ENCODE measurements at places on chromosomes 7 and 10.

DNA sequence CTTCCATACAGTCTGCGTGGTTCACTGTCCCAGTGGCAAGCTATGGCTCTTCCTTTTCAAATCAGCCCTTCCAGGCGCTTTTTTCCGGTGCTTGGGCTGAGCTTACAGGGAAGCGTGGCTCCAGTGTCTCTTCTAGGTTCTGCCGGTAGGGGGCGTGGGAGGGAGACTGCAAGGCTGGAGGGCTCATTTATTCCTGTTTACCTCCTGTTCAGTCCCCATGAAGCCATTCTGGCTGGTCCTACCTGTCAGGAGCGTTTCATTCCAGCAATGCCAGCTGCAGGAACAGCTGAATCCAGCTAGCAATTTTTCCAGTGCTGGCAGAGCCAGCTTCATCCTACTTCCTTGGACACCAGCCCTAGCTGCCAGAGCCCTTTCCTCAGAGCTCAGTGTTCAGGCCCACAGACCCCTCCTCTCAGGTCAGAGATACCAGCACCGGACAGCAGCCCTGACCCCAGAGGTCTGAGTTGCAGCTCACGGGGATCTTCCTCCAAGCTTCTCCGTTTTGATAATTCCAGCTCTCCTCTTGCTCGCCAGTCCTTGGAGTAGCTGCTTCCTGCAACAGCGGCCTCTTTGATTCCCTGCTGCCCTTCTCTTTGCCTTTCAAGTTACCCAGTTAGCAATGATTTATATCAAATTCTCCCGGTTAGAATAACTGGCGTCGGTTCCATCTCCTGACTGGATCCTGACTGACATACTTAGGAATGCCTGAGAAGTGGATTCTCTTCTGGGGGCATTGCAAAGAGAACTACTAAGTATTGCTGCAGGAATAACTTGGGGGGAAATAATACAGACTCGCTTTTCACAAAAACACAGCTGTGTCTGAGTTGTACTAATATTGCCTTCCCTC lies 129.8 kb downstream of the FRMD4A start:
- DNase-seq = no peak

- DNase-seq = no peak
Observed at GRCh38 chr7:154682003-154682402, 320.9 kb downstream of the PAXIP1 start.

GRCh38 chr7:100483090-100483721 lies 521 bp upstream of the NYAP1 start:
- peak; percentile 94 for DNase-seq

- no peak for DNase-seq
Observed at GRCh38 chr7:69534461-69535041, 63.7 kb upstream of the AUTS2 start.

DNA sequence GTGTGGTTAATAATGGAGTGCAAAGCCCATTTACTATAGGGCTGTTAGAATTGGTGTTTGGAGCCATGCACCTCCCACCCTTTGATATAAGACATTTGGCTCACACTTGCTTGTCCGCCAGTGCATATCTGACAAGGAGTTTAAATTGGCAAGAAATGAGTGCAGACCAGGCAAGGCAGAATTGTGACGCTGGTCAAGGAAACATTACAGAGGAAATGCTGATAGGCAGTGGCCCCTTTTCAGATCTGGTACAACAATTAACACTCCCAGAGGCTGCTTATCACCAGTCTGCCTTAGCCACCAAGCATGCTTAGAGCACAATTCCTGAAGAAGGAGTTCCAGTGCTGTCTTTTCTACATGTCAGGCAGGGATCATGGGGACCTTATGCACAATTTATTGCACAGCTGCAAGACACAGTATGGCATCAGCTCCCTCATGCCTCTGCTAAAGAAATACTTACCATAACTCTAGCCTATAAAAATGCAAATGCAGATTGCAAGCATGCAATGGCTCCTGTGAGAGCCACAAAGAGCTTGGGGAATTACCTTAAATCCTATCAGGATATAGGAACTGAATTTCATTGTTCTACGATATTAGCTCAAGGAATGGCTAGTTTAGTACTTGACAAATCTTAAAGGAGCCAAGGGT lies 35.2 kb downstream of the OR13A1 start:
- no peak for DNase-seq

DNA sequence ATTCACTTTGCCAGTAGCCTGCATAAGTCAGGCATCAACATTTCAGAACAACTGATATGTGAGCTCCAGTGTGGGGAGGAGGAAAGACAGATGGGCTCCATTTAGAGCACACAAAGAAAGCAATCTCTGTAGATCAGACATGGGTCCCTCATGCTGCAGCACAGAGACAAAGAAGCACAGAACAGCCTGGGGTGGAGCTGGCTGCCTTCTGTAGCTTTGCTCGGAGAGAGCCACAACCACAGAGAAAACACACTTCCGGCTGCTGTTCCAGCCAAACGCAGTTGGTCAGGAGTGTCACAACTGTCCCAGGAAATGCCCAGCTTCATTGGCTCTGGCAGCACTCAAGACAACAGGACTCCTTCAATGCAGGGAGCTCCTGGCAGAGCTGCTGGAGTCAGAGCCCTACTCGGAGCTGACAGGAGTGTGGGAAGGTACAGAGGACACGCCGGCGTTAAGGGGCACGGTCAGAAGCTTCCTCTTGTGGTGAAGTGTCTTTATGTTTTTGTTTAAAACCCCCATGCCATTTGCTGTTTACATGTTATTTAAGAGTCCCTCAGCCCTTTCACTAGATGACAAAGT lies 494.4 kb downstream of the TCERG1L start:
- no peak for DNase-seq

GRCh38 chr10:106280896-106281460 lies 883.5 kb downstream of the SORCS1 start:
- DNase-seq = no peak

GRCh38 chr10:95835149-95835860 lies 72.5 kb upstream of the CC2D2B start:
- no peak for DNase-seq

GRCh38 chr7:2355705-2356008 lies 1.0 kb downstream of the EIF3B start:
- no peak for DNase-seq

DNA sequence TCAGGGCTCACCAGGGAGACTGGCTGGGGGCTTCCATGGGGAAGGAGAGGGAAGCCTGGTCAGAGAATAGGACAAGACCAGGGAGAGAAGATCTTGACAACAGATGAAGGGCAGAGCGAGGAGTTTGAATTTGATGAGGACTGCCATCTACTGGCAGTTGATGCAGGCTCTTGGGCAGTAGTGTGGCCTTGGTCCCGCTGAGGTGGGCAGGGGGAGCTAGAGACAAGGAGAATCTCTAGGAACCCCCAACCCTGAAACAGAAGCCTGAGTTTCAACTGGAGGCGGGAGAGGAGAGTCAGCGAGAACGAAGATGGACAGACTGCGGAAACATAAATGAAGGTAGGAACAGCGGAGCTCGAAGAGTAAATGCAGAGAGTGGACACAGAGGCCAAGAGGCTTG lies 81.0 kb downstream of the PPP1R3C start:
- peak; percentile 53 for DNase-seq

GRCh38 chr10:99660662-99661376 lies 1.5 kb downstream of the ENTPD7 start:
- DNase-seq = no peak

DNA sequence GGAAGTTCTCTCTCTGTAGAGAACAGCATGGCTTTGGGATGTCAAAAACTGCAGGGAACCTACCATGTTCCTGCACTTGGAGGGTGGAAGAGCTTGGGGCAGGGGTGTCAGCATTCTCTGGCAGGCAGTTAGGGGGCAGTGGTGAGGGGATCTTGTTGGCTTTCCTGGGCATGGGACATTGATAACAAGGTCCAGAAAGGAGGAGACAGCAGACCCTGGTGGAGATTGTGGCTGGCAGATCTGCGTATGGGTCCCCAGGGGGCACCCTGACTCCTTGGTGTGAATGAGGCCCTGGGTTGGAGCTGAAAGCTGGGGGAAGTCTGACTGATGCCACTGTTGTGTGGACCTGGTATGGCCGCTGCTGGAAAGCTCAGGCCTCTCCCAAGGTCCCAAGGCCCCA lies 22.9 kb upstream of the CAMK2B start:
- DNase-seq = peak; percentile 51

DNA sequence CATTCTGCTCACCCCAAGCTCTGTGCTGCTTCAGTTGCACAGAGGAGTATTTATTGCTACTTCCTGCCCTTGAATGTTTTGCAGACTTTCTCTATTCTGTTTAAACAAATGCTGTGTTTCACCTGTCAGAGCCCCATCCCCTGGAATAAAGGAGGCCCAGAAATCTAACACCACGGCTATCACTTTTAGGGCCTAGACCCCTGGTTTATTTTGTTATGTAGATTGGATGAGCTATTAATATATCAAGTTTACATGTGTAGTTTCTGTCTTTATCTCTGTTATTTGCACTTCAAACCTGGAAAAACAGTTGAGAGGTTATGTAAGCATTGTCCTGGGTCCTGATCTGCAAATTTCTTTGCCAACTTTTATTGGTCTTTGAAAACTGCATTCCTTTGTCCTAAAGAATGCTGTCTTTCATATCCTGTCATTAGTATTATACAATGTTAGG lies 630.1 kb downstream of the PARD3 start:
- DNase-seq = no peak

DNA sequence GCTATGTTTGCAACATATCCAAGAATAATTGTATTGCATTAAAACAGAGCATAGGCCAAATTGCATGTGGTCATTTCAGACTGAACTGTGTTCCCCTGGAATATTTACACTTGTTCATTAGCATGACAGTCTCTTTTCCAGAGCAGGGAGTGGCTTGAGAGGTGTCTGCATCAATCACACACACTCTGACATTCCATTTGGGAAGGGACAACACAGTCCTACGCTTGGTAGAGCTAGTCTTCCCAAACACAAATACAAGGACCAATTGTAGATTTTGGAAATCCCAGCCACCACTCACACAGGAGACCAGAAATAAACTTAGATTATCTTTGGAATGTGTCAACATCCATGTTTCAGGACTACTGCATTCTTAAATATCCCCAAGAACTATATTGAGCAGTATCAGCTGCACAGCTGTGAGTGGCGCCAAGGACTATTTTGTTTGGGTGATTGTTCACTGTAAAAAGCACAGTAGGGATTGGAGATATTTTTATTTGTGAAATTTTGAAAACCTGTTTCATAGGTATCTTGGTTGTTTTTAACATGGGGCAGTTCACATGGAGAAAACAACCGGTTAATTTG lies 93.6 kb upstream of the PRR15 start:
- no peak for DNase-seq

DNA sequence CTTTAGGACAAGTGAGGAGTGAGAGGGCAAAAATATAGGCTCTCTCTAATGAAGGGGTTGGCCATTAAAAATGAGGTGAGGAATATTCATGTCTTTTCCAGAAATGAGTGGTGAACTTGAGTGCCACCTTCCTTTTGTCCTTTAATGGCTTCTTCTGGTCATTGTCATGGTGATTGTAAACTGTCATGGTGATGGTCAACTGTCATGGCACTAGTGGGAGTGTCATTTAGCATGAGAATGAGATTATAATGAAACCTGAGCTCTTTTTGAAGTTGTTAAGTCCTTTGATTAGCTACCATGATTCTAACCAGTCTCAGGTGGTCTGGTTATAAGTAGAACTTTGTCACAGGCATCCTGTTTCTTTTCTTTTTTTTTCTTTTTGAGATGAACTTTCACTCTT lies 524.4 kb downstream of the NEBL start:
- no peak for DNase-seq

- DNase-seq = no peak
Observed at GRCh38 chr10:22635650-22636049, 78.7 kb downstream of the PIP4K2A start.
